Lung (tissue), 17 donors: ENCODE measurements at places on chromosomes 5 and 9. TPM values are rescaled to one million over a fixed set of nuclear protein-coding genes. Genes with fewer than 3 reads are reported as not detected.
A peak's percentile ranks its signal among the peaks of the same experiment; 100 is the strongest.

DNA sequence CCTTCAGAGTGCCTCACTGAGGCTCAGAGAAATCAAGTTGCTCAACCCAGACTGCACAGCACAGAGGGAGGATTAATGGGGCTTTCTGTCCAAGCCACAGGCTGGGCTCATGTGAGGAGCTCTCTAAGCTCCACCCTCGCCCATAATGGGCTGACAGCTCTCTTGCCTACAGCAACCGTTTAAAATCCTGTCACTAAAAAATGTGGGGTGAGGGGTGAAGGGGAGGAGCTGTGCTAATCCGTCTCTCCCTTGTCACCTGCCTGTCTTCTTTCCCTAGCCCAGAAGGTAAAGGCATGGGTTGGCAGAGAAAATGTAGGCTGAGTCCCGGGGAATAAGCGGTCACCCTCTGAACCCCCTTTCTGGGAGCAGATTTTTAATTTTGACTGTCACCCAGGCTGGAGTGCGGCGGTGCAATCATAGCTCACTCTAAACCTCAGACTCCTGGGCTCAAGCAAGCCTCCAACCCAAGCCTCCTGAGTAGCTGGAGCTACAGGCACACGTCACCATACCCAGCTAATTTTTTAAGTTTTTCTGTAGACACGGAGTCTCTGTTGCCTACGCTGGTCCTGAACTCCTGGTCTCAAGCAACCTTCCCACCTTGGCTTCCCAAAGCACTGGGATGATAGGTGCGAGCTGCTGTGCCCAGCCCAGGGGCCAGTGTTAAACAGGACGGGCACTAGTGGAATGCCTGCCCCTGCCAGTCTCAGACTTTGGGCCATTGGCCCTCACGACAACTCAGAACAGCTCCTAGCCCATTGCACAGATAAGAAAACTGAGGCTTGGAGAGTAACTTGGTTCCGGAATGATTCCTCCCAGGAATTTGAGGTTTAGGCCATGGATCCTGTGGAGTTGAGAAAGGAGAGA, 89.5 kb downstream of the LMX1B start:
- no peak for DNase-seq
- H3K4me3 ChIP-seq = no peak overlapping the region
- H3K27me3 ChIP-seq = peaks cover 41% of the 10 kb centered on the region
- no peak overlapping the region for H3K27ac ChIP-seq

- H3K36me3 ChIP-seq = no peaks in the 10 kb centered on the region
- no peaks in the 10 kb centered on the region for H3K27me3 ChIP-seq
- no peak for DNase-seq
- no peak overlapping the region for H3K27ac ChIP-seq
- H3K4me1 ChIP-seq = no peaks in the 10 kb centered on the region
Observed at GRCh38 chr5:57805732-57806131, 323.1 kb upstream of the ACTBL2 start.

DNA sequence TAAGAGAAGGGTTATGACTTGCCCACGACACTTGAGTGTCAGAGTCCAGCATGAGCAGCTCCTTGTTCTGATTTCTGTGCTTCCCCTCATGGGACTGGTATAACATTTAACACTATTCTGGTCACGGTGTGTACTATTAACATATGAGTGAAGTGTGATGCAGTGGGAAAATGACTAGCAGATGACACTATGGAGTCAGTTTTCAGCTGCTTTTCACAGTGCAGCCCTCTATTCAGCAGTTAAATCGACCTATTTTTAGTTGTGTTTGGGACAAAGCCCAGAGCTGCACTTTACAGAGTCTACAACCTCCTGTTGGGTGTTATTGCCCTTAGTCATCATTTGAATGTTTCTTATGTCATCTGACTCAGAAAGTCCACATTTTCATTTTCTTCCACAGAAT, 59.1 kb downstream of the CHSY3 start:
- no peak overlapping the region for H3K4me3 ChIP-seq
- H3K27ac ChIP-seq = no peak overlapping the region
- peak; percentile 31 for DNase-seq
- H3K27me3 ChIP-seq = no peaks in the 10 kb centered on the region
- no peaks in the 10 kb centered on the region for H3K36me3 ChIP-seq

The DEPDC1B gene
- total RNA-seq = 3.1 TPM

- no peak for DNase-seq
- H3K4me1 ChIP-seq = peaks cover 5% of the 10 kb centered on the region
- H3K27ac ChIP-seq = peak overlapping the region; percentile 94
- H3K27me3 ChIP-seq = no peaks in the 10 kb centered on the region
Observed at GRCh38 chr9:94166976-94167346, 82.7 kb downstream of the PTPDC1 start.

DNA sequence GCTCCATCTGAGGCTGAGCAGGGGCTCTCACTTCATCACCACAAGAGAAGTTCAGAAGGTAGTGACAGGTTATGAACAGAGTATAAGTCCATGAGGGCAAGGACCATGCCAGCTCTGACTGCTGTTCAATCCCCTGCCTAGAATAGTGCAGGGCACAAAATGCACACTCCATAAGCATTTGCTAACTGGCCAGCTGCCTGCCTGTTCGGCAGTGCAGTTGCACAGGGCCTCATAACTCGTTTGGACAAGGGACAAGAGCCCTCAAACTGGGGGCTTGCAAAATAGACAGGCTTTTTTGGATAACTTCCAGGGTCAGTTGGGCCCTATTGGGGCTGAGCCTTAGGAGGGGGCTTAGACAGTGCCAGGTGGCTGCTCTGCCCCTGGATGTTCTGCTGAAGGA, 21.1 kb downstream of the SPARC start:
- H3K36me3 ChIP-seq = peaks cover 8% of the 10 kb centered on the region
- peaks cover 23% of the 10 kb centered on the region for H3K4me1 ChIP-seq
- DNase-seq = peak; percentile 68
- H3K27me3 ChIP-seq = no peaks in the 10 kb centered on the region
- peak overlapping the region; percentile 72 for H3K27ac ChIP-seq

The HNRNPH1 gene
- 1,791 TPM for total RNA-seq

The AUH gene
- 15.4 TPM for total RNA-seq

DNA sequence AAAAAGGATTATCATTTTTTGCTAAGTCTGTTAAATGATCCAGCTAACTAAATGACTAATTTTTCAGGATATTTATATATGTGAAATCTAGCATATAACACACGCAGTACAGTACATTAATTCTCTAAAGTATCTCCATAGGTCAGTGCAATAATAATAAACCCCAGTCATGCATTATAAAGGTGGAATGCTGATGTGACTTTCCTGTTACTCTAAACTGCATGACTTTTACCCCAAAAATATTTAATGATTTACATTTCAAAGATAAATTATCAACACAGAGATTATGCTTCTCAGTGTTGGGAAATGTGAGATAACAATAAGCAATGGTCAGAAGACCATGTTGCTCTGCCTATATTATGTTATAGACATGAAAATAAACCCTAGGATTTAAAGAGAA, 34.1 kb upstream of the PAM start:
- H3K4me1 ChIP-seq = no peaks in the 10 kb centered on the region
- H3K4me3 ChIP-seq = no peak overlapping the region
- H3K27me3 ChIP-seq = no peaks in the 10 kb centered on the region
- DNase-seq = no peak
- no peaks in the 10 kb centered on the region for H3K36me3 ChIP-seq
- H3K27ac ChIP-seq = no peak overlapping the region

The CFAP157 gene
- total RNA-seq = 14.6 TPM

GRCh38 chr9:125233678-125234077, 7.5 kb downstream of the HSPA5 start:
- no peak for DNase-seq
- H3K36me3 ChIP-seq = peaks cover 26% of the 10 kb centered on the region
- H3K4me1 ChIP-seq = peaks cover 29% of the 10 kb centered on the region
- H3K4me3 ChIP-seq = no peak overlapping the region
- H3K27me3 ChIP-seq = no peaks in the 10 kb centered on the region

DNA sequence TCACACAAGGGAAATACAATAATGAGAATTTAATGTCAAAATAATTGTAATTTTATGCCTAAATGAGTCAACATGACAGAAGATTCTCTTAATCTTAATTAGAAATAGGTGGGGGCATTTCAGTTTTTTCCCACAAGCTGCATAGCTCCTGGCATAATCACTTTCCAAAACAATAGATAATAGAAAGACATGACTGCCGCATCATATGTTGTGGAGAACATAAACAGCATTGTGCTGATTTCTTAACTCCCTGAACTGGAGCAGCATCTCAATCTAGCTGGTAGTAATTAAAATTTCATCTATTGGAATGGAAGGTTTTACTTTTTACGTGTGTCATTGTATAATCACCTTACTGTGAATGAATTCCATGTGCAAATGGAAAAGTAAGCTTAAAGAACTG, 112.1 kb downstream of the ST8SIA4 start:
- DNase-seq = no peak
- no peaks in the 10 kb centered on the region for H3K36me3 ChIP-seq
- no peak overlapping the region for H3K4me3 ChIP-seq
- peaks cover 3% of the 10 kb centered on the region for H3K4me1 ChIP-seq

DNA sequence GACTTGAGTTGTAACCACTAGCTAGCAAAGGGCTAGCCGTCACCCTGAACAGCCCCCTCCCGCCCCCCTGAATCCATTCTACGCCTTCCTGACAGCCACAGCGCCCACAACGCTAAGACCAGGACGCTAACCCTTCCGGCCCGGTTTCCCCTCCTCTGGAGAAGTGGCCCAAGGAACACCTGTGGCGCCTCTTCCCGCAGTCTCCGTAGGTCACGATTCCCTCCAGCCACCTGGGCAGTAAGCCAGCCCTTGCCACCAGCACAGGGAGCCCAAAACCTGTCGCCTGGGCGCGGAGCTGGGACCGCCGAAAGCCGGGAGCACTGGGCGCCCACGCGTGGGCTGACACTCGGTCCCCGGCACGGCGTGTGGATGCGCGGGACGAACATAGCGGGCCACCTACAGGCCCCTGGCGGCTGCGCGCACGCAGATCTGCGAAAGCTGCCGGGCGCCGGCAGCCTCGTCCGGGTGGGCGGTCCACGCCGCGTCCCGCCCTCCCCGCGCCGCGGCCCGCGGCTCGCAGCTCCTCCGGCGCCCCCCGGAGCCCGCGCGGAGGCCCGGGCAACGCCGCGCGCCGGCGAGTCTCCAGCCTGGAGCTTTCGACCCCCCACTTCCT, 596 bp downstream of the IRF1 start:
- H3K27me3 ChIP-seq = no peaks in the 10 kb centered on the region
- H3K4me1 ChIP-seq = peaks cover 21% of the 10 kb centered on the region
- H3K27ac ChIP-seq = peak overlapping the region; percentile 99
- H3K36me3 ChIP-seq = peaks cover 4% of the 10 kb centered on the region
- H3K4me3 ChIP-seq = peak overlapping the region; percentile 93

- H3K27me3 ChIP-seq = no peaks in the 10 kb centered on the region
- DNase-seq = no peak
- H3K36me3 ChIP-seq = no peaks in the 10 kb centered on the region
Observed at GRCh38 chr5:54323495-54323894, 13.1 kb upstream of the ARL15 start.

The SHISAL2B gene
- 0.34 TPM for total RNA-seq

The GZMA gene
- 2.4 TPM for total RNA-seq

The ALDH1B1 gene
- 9.3 TPM for total RNA-seq

GRCh38 chr5:177553671-177554429, 513 bp downstream of the FAM193B start:
- H3K36me3 ChIP-seq = peaks cover 17% of the 10 kb centered on the region
- peak; percentile 38 for DNase-seq
- peaks cover 12% of the 10 kb centered on the region for H3K4me1 ChIP-seq
- no peaks in the 10 kb centered on the region for H3K27me3 ChIP-seq
- peak overlapping the region; percentile 94 for H3K4me3 ChIP-seq
- H3K27ac ChIP-seq = peak overlapping the region; percentile 84

DNA sequence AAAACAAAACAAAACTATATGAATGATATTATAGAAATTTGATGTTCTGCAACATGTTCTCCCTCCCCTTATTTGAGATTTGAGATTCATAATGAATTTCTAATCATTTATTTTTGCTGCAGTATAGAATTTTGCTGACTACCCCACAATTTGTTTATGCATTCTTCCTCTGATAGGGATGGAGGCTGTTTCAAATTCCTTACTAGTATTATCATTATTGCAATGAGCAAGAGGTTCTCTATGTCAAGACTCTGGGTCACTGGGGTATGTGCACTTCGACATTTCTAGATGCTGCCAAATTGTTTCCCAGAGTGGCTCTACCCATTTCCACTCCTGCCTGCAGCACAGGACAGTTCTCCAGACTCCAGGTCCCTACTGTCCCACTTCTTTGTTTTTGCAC, 54.9 kb upstream of the DAB2IP start:
- peaks cover 10% of the 10 kb centered on the region for H3K4me1 ChIP-seq
- H3K27me3 ChIP-seq = peaks cover 3% of the 10 kb centered on the region
- no peak overlapping the region for H3K27ac ChIP-seq
- no peak for DNase-seq
- no peak overlapping the region for H3K4me3 ChIP-seq

DNA sequence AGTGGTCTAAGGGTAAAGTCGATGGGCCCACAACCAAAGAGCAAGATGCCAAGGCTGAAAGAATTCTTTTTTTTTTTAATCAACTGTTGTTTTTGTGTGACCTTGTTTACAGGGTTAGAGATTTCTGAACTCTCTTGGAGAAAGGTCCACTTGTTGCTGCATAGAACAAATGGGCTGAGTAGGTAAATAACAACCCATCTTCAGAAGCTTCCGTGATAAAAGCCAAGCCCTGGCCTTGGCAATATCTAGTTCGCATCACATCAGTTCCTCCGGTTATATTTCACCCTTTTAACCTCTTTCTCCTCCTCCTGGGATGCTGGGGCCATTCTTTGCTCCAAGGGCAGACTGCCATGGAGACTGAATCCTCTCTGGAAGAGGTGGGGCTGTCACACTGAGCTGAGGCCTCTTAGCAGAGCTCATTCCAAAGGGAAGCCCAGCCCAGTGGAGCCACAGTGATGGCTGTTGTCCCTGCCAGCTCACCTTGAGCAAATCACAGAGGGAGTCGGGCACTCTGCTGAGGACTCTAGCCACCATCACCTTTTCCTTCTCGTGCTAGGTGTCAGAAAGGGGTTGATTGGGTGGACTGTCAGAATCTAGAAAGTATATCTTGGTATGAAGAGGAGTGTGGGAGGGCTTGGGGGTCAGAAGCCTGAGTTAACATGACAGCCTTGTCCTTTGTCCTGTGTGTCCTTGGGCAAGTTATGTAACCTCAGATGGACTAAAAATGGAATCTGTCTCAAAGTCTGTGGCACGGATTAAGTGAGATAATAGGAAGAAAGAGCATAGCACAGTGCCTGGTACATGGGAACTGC, 17.9 kb downstream of the ANKRD55 start:
- H3K4me1 ChIP-seq = no peaks in the 10 kb centered on the region
- no peaks in the 10 kb centered on the region for H3K36me3 ChIP-seq
- H3K4me3 ChIP-seq = no peak overlapping the region
- no peak overlapping the region for H3K27ac ChIP-seq
- DNase-seq = no peak
- H3K27me3 ChIP-seq = no peaks in the 10 kb centered on the region
